ENCODE measurements at places on chromosomes 1 and 21.

GRCh38 chr1:232143315-232143886 lies 486.5 kb downstream of the SIPA1L2 start:
- no peak for DNase-seq

DNA sequence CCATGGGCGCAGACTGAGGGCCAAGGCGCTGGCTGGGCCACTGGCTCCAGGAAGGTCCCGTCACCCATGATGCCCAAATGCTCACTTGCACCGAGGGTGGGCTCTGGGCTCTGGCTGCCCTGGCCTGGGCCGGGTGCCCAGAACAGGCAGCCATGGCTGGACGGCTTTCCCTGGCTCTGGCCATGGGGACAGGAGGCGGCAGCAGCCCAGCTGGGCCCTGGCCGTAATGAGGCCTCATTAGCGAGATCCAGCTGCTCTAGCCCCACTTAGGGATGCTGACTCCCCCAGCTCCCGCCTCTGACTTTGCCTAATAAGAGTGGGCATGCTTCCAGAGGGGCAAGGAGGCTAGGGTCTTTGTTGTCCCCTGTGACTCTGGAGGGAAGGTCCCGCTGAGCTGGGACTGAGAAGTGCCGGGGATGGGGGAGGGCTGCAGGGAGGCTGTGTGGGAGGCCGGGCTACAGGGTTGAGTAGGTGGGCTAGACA lies 11.8 kb downstream of the SLC6A9 start:
- DNase-seq = no peak

- no peak for DNase-seq
Observed at GRCh38 chr1:12469990-12470389, 148.0 kb downstream of the DHRS3 start.

DNA sequence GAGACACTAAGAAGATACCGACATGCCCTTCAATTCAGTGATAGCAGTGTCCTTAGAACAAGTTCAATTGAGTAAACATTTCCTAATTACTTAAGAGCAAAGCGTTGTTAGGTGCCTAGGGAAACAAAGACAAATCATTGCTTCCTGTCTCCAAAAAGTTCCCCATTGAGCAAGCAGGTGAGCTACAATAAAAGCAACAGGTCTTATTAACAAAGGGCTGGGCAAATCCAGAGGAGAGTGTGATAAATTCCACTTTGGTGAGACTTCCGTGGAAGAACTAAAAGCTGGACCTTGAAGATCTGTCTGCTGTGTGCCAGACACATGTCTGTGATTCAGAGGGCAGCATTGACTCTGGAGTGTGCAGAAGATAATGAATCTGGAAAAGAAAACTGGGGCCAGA lies 1.9 kb upstream of the TUT4 start:
- no peak for DNase-seq

- DNase-seq = no peak
Observed at GRCh38 chr21:43911015-43911934, 46.3 kb downstream of the AGPAT3 start.

DNA sequence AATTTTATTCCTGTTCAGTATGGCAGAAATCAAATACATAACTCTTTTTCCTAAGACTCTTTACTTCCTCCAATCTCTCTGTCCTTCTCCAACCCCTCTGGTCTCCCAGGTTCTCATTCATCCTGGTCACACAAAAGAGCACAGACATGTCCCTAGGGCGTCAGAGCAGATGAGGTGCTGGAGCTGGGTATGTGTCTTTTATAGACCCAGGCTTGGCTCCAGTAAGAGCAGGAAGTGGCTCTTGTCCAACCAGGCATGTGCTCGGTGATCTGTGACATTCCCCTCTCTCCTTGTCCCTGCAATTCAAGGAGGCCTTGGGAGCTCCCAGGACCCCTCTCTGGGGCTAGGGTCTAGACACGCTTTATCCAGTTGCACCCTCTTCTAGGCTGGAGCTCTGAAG lies 18.0 kb upstream of the LCE2D start:
- no peak for DNase-seq

GRCh38 chr1:93758842-93759515 lies 77.3 kb upstream of the BCAR3 start:
- no peak for DNase-seq

DNA sequence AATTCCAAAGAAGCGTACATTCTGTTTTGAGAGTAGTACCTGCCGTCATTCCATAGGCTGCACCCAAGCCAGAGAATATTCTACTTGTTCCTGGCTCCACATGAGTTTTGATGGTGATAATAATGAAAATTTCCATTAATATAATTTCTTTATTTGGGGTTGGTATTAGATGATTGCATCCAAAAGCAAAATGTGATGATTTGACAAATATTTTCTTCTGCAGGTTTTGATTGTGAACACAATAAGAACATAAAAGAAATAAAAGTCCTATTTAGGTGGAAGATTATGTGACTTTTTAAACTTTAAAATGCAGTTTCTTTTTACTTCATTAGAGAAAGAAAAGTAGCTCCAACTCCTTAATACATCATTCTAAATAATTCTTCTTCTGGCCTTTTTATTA lies 284.8 kb upstream of the FMN2 start:
- no peak for DNase-seq

- DNase-seq = no peak
Observed at GRCh38 chr1:62589321-62589720, 8.0 kb upstream of the ANGPTL3 start.

GRCh38 chr1:26234644-26235370 lies 807 bp downstream of the CEP85 start:
- DNase-seq = no peak

- no peak for DNase-seq
Observed at GRCh38 chr1:238001818-238002217, 111.1 kb upstream of the ZP4 start.

DNA sequence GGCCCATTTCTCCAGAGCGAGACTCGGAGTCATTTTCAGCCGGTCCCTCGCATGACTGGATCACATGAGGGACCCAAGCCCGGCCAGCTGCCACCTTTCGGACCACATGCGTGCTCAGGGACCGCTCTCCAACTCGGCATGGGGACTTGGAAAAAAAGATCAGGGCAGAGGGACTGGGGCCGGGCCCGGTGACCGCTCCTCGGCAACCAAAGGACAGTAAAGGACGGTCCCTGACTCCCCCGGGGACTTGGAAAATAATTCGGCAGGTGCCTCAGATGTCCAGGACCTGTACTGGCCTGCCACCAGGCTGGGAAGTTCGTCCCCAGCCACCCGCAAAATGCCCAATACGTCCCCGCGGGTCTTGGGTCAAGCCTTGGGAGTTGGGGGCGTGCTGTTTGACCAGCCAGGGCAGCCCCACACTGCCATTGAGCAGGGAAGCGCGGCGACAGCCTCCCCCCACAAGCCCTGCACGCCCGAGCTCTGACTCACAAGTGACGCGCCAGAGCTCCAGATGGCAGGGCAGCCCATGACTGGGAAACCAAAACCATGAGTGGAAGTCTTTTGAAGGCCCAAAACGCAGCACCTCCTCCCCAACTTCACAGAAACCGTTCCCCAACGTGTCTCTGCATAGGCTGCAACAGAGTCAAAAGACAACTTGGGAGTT lies 134.5 kb downstream of the LIPI start:
- no peak for DNase-seq

- no peak for DNase-seq
Observed at GRCh38 chr1:210232511-210233215, at the start of gene SERTAD4. Gene SERTAD4, plus strand, starts transcription at chr1:210232796. Its CDS starts 5,165 bp downstream, at chr1:210237961.

DNA sequence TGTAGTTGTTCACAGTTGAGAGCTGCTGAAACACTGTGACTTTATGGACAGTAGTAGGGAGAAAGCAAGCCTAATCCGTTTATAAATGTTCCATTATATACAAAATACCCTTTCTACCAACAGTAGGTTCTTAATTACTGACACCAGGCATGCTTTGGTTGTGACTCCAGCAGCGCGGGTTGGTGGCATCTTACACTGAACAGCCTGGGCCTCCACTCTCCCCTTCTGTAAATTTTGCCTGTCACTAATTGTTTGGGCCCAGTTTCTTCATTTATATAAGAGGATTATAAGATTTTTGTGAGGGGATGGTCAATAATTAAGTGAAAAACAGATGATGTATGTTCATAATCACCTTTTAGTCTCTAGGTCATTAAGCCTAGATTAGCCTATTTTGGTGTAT lies 58.2 kb downstream of the ITSN1 start:
- DNase-seq = no peak

- DNase-seq = no peak
Observed at GRCh38 chr1:162930532-162930931, 69.6 kb upstream of the CCDC190 start.

- no peak for DNase-seq
Observed at GRCh38 chr1:71861022-71861421, 421.3 kb downstream of the NEGR1 start.

DNA sequence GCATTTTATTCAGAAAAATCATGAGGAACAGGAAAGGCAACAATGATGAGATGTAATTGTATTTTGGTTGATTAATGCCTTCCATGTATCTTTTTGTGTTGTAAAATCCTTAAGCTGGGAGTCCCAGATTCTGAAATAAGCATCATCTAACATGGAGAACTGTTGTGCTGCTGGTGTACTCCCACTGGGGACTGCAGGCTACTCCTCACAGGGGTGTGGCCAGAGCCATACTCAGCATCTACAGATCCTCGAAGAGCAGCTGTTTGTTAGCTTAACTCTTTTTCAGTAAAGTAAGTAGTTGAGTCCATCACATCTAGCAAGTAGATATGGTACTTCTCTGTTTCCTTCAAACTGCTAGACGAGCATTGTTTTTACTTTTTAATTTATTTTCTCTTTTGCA lies 358.0 kb downstream of the BRINP3 start:
- DNase-seq = no peak

GRCh38 chr1:231861541-231862481 lies 235.2 kb downstream of the DISC1 start:
- DNase-seq = no peak

- DNase-seq = peak; percentile 38
Observed at GRCh38 chr1:9721606-9722377, 70.3 kb downstream of the PIK3CD start.

DNA sequence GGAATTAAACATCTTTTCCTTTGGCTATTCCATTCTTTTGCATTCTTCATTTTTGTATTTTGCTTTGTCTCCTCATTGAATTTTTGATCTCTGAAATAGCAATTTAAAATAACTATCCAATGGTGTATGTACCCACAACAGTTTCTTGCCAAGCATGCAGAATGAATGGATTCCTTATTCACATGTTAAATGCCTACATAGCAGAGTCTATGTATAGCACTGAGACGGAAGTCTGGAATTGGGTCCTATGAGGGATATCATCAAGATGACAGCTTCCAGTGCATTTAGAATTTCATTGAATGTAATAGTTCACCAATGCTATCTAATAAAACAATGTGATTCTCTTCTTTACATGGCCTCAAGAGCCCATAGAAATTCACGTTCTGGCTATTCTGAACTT lies 97.5 kb downstream of the MRPS6 start:
- no peak for DNase-seq

DNA sequence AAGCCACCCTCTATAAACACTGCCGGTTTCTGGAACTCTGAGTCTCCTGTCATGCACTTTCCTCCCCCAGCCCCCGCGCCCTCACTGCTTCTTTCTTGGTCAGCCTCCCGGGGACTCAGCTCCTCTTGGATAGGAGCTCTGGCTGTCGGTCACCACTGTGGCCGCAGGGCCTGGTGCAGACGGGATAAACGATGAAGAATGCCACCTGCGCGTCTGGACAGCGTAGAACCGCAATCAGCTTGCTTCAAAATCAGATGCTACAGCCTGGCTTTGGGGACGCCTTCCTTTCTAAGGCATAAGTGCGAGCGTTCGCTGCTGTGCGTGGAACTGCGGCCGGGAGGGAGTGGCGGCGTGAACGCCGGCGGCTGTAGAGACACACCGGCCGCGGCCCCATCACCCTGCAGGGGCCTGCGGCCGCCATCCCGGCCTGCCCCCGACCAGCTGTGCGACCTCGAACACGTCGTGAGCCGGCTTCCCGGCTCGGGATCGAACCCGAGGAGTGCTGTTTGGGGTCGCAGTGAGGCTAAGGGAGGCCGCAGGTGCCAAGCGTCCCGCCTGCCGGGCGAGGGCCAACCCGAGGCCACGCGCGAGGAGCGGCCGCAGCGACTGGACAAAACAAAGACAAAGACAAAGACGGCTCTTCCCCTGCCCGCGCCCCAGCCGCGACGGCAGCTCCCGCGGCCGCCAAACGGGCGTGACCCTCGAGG lies 688 bp downstream of the PTTG1IP start:
- DNase-seq = no peak

DNA sequence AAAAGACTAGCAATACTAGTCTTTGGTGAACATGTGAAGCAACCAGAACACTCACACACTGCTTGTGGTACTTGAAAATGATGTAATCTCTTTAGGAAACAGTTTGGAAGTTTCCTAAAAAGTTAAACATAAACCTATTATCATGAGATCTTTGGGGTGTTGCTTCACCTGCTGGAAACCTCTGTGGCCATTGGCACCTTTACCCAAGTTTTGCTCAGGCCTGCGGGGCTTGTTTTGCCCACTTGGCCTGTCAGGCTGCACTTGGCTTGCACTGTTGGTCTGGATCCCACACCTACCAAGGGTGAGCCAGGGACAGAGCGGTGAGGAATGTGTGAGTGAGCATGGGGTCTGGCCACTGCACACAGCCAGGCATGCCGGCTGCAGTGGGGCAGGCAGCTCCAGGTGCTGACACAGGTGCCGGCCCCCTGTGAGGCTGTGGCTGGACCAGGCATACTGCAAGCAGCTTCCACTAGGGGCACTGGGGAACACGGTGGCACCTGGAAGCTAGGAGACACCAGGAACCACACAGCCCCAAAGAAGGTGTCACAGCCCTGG lies 14.4 kb upstream of the FNBP1L start:
- DNase-seq = no peak

- no peak for DNase-seq
Observed at GRCh38 chr1:21734526-21734925, 48.4 kb downstream of the USP48 start.

DNA sequence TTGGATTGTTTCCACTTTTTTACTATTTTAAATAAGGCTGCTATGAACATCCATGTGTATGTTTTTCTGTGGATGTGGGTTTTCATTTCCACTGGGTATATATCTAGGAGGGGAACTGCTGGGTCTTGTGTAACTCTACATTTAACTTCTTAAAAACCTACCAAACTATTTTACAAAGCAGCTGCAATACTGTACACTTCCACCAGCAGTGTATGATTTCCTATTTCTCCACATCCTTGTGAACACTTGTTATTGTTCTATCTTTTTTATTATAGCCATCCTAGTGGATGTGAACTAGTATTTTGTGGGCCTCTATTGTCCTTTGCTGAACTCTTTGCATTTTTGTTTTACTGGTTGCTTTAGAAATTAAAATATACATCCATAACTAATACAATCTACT lies 33.4 kb downstream of the DIPK1A start:
- DNase-seq = no peak

- DNase-seq = no peak
Observed at GRCh38 chr1:85936057-85936456, 220.5 kb downstream of the COL24A1 start.

GRCh38 chr21:33189824-33190223 lies 39.9 kb upstream of the IFNAR2 start:
- no peak for DNase-seq

GRCh38 chr1:79259390-79260336 lies 253.1 kb upstream of the ADGRL4 start:
- DNase-seq = no peak

DNA sequence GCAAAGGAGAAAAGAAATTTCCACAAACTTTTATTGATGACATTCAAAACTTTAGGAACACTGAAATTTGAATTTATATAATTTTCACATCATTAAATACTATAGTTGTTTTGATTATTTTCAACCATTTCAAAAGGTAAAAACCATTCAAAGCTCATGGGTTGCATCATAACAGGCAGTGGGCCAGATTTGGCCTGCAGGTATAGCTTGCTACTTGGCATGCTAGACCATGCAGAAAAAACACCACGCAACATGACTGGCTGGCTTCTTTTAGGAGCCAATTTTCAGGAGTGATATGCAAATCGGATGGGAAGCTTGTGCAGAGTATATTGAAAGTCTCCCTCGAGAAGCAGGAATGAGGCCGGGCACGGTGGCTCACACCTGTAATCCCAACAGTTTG lies 144.8 kb downstream of the GLUL start:
- DNase-seq = no peak
